ENCODE measurements at places on chromosomes 4 and X.

DNA sequence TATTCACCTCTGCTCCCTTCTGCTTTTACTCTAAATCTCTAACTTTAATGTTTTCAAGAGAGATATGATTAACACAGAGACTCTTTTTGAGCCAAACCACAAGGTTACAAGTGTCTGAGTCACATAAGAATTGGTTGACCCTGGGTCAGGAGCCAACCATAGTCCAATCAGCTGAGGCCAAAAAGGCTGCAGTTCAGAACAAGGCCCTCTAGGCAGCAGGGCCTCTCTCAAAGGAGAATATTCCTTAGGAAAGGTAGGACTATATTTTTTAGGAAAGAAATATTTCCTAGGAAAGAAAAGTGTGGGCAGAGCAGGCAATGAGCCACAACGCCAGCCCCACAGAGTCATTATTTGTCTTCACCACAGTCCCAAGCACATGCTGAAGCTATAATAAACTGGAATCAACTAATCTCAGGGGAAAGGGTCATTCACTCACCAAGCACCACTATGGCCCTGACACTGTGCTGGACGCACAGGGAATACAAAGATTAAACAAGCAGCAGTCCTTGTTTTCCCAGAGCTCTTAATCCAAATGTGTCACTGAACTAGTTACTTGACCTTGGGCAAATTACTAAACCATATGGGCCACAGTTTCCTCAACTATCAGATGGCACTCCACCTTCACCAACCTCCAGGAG is 2.2 kb downstream of the ATP8A1 start:
- no peak for DNase-seq

- no peak for DNase-seq
These were observed 64.7 kb upstream of the UBQLN2 start for GRCh38 chrX:56498756-56499155.

DNA sequence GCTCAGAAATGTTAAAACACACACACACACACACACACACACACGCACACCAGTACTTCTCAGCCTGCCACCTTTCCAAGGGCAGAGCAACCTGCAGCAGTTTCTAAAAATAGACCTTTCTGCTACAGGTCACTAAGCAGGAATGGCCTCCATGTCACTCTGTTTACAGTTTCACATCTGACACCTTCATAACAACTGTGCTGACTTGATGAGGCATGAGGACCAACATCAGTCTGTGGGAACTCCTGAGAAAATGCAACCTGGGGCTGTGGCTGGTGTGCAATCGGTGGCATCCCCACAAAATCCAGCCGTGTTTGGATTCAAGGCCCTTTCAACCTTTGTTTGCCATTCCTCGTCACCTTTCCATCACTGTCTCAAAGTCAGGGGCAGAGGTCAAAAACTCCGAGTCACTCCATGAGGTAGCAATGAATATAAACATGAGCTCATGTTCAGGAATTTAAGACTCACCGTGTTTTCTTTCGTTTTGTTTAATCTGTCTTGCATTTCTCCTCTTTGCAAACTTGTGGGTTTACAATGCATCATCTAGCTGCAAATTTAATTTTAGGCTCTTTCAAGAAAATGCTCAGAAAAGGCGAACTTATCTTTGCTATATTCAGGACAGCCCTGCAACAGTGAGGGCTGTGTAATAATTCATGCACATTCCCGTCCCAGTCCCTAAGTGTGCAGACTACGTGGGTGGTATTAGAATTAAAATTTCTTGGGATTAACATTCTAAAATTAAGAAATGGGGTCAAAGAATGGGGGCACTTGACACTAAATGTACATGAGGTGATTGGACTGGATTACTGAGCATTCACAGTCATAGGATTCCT is 135.3 kb downstream of the SHROOM3 start:
- DNase-seq, result no peak

GRCh38 chr4:55617587-55618197 is 18.4 kb downstream of the NMU start:
- no peak for DNase-seq
